ENCODE measurements at places on chromosomes 3 and 15.

- no peak for DNase-seq
Measured at GRCh38 chr3:42601896-42602581, 1.6 kb downstream of the NKTR start.

- DNase-seq, result no peak
Measured at GRCh38 chr3:163490119-163490518, 1588.2 kb downstream of the SI start.

- DNase-seq, result no peak
Measured at GRCh38 chr3:102741105-102741504, 306.3 kb downstream of the ZPLD1 start.

DNA sequence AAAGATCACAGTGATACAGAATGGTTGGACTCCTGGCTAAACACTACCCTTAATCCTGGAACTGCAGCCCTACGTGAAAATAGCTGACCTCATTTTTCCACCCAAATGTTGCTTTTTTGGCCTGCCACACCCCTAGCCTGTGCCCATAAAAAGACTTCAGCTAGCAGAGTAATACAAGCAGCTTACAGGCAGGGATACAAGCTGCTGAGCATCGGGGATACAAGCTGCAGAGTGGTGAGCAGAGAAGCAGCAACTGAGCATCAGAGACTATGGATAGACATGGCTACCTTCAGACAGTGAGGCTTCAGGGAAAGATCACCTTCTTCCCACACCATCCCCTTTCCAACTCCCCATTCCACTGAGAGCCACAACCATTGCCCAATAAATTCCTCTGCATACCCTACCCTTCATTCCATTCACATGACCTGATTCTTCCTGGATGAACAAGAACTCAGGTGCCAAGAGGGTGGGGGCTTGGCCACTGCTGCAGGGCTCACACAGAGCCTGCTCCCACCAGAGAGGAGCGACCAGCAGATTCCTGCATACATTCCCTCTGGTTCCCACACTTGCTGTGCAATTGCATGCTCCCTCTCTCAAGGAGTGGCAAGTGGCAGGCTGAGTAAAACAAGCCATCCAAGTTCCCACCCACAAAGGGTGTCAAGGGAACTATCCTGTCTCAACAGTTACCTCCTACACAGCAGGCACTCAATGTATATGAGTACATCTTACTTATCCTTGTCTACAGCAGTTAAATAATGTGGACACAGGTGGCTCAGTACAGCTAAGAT, 217.5 kb downstream of the ALCAM start:
- DNase-seq, result no peak

- no peak for DNase-seq
Measured at GRCh38 chr3:181712553-181713279, 991 bp downstream of the SOX2 start.

DNA sequence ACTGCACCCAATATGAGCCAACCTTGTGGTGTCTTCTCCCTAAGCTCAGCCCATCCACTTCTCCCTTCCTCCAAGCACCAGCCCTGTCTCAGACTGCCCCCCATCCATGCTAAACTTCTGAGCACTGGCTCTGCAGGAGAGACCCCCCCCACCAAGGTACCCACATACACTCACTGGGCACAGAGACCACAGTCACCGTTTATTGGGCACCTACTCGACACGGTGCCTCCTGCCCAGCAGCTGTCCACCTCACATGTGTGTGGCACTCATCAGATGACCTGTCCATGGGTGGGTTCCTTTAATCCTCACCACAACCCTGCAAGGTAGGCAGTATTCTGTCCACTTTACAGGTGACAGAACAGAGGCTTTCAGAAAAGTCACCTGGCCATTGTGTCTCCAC, 22.3 kb upstream of the SFMBT1 start:
- no peak for DNase-seq

DNA sequence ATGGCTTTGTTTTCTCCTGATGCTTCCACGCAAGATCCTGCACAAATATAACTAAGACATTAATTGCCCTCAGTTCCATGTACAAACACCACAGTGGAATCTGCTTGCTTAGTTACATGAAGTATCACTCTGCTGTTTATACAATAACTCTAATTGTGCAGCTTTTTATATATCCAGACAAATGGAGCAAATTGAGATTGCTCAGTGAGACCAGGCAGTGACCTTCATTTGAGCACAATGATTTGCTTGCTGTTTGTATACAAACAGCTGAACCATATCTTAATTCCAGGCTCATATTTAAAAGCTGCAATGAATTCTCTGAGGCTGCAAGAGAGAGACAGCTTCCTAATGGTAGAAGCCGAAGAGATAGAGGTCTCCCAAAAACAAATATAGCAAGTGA, 243.7 kb downstream of the CADPS start:
- DNase-seq, result no peak

DNA sequence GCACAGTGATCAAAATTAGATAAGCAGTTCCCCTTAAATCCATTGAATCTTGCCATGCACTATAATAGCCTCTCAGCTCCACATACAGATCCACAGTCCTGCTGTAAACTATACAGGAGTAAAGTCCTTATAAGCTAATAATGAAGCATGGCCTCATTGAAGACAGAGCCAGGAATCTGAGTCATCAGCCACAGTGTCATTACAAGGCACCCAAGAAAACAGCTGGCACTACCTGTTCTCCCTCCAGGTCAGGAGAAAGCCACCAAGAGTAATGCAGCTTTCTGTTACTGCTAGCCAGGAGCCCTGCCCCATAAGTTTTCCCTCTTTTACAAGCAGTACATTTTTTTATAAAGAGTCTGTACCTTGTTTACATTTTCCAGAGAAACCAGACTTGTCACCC, 27.3 kb downstream of the WDR49 start:
- no peak for DNase-seq

- DNase-seq, result no peak
Measured at GRCh38 chr3:151561878-151562277, 101.0 kb upstream of the IGSF10 start.

DNA sequence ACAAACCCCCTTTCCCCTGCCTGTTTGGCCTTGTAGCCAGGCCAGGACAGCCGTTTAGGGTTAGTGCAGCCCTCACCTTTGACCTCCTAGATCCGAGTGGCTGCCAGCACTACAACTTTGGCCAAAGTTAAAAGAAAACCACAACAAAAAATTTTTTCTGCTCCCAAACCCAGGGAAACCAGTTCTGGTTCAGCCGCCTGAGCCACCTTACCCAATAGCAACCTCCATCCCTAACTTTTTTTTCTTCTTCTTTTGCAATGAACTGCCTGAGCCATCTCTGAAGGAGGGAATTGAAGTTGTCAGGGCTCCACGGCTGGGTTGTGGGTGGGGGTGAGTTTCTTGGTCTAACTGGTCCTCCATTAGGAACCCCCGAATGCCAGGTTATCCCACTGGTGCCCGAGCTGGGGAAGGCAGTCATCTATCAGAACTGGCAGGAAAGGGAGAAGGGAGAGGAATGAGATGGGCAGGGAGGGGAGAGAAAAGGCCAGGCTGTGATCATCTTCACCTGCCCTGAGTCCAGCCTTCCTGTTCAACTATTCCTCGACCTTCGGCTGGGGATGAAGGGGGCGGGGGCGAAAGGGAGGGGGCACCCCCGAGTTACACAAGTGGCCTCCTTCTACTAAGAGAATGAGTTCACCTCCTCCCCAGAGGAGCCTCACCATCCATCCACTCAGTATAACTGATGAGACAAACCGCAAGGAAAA, 6.2 kb upstream of the NR2F2 start:
- no peak for DNase-seq

Data from hypothalamus (tissue), 51 donors.